ENCODE measurements at places on chromosomes 4 and X.

GRCh38 chrX:106341823-106342222, 173.7 kb downstream of the PWWP3B start:
- no peak for DNase-seq

- no peak for DNase-seq
Observed at GRCh38 chr4:122619611-122620010, 1.3 kb downstream of the IL21 start.

- no peak for DNase-seq
Observed at GRCh38 chr4:52750819-52751486, at the start of gene ERVMER34-1. Gene ERVMER34-1 (minus strand): TSS chr4:52751425. CDS start chr4:52745520, 5,905 bp downstream.

DNA sequence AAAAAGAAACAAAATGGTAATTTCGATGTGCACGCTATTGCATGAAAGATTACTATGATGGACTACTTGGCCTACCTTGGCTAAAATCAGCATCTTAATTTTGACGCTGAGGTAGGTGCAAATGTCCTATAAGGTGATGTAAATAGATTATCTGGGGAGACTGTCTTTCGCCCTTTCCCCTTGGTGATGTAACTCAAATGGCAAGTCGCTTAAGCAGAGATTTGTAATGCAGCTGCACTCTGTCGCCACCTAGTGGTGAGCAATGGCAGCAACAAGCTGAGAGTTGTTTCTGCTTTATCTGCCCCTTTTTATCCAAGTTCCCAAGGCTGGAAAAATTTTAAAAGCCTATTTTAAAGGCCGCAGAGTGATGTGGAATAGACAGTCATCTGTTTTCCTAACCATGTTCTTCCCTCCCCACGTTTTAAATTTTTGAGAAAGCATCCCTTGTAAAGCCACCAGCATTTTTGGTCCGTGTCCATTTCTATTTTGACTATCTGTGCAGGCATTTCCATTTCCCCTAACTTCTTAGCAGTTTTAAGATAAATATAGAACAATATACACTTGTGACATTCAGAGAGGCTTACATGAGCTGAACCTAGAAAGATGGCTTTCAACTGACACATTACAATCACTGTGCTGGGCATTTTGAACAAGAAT, 62.4 kb upstream of the PDLIM3 start:
- peak; percentile 67 for DNase-seq

- no peak for DNase-seq
Observed at GRCh38 chrX:31279359-31279758, 207.5 kb upstream of the FTHL17 start.
